ENCODE measurements at places on chromosomes 12 and 14.
A peak's percentile ranks its signal among the peaks of the same experiment; 100 is the strongest.

DNA sequence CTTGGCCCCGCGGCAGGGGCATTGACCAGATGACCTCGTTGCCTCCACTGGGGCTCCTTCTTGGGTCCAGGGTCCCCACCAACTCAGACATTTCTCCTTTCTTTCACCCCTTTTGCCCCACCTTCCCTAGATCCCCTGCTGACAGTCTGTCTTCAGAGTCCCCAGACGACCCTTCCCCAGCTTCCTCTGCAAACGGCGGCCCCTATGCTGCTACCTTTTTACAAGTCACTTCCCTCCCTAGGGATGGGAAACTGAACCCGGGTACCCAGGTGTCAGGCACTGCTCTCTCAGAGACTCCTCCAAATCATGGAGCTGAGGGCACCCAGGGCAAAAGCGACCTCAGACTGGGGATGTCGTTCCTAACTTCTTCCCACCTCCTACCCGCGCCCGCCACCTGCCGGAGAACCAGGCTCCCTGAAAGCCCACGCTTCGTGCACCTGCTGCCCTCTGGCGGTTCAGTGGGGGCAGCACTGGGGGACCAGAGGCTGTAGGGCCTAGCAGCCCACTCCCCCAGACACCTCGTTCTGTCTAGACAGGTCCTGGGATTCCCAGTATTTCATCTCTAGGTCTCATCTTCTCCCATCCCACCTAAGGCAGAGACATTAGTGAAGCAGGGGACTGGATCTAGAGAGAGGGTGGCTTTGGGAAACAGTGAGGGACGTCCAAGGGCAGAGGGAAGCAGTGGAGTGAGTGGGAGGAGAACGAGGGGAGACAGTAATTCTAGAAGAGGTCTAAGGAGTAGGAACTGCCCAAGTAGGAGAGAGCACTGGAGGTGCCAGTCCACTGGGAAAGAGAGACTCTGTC lies 4.9 kb downstream of the ZNF385A start:
- peak; percentile 83 for DNase-seq

GRCh38 chr12:1939801-1940607 lies 21.6 kb upstream of the CACNA2D4 start:
- peak; percentile 91 for DNase-seq

- no peak for DNase-seq
These were observed 64.2 kb downstream of the CLMN start for GRCh38 chr14:95255487-95255886.

- DNase-seq = no peak
These were observed 110.6 kb downstream of the MYRFL start for GRCh38 chr12:69935651-69936100.

DNA sequence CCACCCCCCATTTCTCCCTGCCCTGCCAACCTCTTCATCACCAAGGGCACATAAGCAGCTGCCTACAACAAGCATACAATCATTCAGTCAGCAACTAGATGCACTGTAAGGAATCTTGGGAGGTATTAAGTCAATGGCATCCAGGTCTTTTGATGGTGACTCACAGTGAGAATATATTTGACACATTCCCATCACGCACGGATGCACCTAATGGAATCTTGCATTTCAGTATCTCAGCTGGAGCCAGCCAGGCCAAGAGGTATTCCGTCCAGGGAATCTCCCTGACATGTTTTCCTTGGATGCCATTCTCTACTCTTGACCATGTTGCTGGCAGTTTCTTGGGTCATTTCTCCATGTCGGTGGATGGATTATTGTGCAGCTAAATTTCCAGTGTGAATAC lies 73.9 kb upstream of the CAPRIN2 start:
- DNase-seq = no peak

GRCh38 chr14:55417955-55418354 lies 6.3 kb upstream of the ATG14 start:
- no peak for DNase-seq

GRCh38 chr12:18141048-18141982 lies 51.3 kb upstream of the RERGL start:
- no peak for DNase-seq

DNA sequence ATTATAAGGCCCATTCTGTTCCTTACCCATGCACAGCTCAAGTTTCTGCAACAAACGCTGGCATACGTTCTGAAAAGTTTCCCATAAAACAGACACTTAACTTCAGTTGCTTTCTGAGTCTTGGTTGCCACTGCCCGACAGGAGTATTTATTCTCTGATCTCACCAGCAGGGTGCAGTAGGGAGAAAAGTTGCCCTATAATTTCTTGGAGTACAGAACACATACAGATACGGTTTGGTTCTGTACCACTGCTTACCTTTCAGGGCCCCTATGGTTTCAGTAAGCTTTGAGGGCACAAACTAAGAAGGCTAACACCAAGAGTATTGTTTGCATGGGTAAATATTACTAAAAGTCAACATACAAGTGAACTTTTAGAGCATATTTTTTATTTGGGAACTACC lies 77.9 kb downstream of the SPATA7 start:
- no peak for DNase-seq

DNA sequence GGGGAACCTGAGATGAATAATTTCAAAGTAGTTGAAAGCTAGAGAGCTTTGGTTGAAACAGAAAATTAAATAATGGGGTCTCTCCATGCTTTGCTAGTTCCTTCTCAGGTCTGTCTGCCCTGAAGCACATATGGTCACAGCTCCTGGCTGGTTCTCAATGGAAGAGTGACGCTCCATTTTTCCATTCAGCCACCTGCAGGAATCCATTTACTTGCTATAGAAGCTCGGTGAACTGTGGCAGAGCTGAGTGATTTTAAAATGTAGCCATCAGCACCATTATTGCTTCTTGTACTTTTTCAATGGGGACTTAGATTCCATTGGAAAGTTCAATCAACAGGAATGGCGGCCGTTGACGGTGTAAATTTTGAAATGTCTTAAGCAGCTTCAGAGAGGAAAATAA lies 525.2 kb downstream of the GLT1D1 start:
- DNase-seq = no peak

DNA sequence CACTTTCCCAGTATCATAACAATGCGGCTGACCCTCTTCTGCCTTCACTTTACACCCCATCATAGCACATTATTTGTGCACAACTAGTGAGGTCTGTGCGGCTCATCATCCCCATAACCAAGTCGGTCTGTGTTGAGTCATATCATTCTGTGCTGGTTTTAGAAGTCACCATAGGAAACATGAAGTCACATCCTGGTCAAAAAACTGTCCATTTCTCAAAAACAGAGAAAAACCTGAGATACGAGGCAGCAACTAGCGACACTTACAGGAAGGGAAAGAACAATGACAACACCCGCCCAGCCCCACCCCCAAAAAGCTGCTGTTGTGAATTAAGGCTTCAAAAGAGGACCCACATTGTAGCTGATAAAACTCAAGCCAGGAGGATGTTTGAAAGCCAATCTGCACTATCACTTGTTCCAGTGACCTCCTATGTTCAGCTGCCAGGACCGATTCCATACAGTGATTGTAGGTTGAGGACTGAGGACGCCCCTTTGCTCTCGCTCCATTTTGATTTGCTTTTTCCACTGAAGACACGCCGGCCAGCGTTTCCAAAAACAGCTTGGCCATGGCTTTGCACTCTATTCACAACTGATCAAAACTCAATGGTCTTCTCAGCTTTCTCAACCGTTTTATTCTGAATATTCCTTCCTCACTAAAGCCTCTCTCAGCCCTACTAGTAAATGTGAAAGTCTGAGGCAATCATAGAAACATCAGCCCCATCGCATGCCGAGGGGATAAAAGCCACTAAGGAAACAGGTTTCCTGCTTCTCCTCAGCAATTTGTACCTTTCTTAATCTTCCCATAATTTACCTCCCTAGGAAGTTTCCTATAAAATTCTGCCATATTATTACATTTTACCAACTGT lies 87.5 kb downstream of the DUSP16 start:
- DNase-seq = peak; percentile 26

DNA sequence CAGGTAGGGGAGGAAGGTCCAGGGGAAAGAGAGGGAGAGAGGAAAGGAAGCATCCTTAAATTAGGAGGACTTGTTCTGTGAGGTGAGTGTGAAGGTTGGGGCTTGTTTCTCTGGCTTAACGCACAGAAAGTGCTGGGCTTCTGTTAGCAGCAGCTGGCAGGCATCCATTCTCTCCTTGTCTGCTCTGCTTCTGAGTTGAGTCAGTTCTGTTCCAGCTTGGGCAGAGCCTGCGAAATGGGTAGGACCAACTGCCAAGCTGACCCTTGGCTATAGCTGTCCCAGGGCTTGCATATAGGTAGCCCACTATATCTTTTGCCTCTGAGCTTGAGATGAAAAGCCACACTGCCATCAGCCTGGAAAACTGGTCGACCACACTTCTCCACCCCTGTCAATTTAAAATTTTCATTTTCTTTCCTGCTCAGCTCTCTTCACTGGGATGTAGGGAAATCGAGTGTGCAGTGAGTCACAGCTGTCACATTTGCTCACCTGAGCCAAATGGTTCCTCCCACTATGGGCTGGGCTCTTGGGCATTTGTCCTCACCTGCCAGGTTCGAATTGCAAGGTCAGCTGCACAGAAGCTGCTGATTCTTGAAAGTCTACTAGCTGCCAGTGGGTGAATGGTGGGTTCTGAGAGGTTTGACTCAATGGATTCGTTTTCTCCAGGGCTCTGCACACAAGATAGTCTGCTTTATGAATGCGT lies 256.4 kb upstream of the PWP1 start:
- no peak for DNase-seq

- no peak for DNase-seq
These were observed 340.2 kb downstream of the MED13L start for GRCh38 chr12:115936997-115937916.
